ENCODE measurements at places on chromosomes 3 and 15. TPM values are rescaled to one million over a fixed set of nuclear protein-coding genes. Genes with fewer than 3 reads are reported as not detected.

GRCh38 chr3:159499031-159499793 is 489.4 kb upstream of the IL12A start:
- no peak overlapping the region for H3K27ac ChIP-seq
- no peak overlapping the region for H3K4me3 ChIP-seq
- DNase-seq = no peak
- no peaks in the 10 kb centered on the region for H3K27me3 ChIP-seq
- H3K4me1 ChIP-seq = no peaks in the 10 kb centered on the region

- no peaks in the 10 kb centered on the region for H3K27me3 ChIP-seq
- H3K27ac ChIP-seq = no peak overlapping the region
- DNase-seq = no peak
- no peaks in the 10 kb centered on the region for H3K36me3 ChIP-seq
Measured at GRCh38 chr3:46395210-46395661, 11.6 kb downstream of the CCR5AS start.

GRCh38 chr3:157404381-157404780 is 32.3 kb upstream of the PTX3 start:
- DNase-seq = no peak
- H3K36me3 ChIP-seq = no peaks in the 10 kb centered on the region
- H3K27ac ChIP-seq = no peak overlapping the region
- H3K27me3 ChIP-seq = no peaks in the 10 kb centered on the region
- no peak overlapping the region for H3K4me3 ChIP-seq

GRCh38 chr15:52069559-52069958 is 43.0 kb downstream of the BCL2L10 start:
- no peak for DNase-seq
- H3K27ac ChIP-seq = no peak overlapping the region
- no peaks in the 10 kb centered on the region for H3K4me1 ChIP-seq
- H3K4me3 ChIP-seq = no peak overlapping the region
- H3K36me3 ChIP-seq = no peaks in the 10 kb centered on the region

DNA sequence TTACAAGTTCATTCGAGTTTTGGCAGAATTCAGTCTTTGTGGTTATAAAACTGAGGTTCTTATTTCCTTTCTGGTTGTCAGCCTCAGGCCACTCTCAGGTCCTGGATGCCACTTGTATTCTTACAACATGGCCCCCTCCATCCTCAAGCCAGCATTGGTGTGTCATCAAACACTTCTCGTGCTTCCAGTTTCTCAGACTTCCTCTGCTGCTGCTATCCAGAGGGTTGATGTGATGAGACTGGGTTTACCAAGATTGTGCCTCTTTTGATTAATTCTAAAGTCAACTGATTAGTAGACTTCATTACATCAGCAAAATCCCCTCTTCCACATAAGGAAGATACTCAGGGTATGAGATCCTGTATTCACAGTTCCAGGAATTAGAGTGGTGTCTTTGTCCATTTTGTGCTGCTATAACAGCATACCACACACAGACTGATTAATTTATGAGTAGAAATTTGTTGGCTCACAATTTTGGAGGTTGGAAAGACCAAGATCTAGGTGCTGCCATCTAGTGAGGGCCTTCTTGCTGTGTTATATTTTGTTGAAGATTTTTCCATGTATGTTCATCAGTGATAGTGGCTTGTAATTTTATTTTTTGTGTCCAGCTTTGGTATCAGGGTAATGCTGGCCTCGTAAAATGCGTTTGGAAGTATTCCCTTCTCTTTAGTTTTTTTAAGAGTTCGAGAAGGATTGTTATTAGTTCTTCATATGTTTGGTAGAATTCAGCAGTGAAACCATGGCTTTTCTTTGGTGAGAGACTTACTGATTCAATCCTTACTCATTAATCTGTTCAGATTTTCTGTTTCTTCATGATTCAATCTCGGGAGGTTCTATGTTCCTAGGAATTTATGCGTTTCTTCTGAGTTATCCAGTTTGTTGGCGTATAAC is 11.1 kb downstream of the LRCH3 start:
- peaks cover 22% of the 10 kb centered on the region for H3K4me1 ChIP-seq
- no peaks in the 10 kb centered on the region for H3K27me3 ChIP-seq
- no peak for DNase-seq
- no peak overlapping the region for H3K4me3 ChIP-seq
- H3K36me3 ChIP-seq = no peaks in the 10 kb centered on the region
- H3K27ac ChIP-seq = no peak overlapping the region

- H3K27ac ChIP-seq = no peak overlapping the region
- no peak for DNase-seq
- H3K27me3 ChIP-seq = peaks cover 3% of the 10 kb centered on the region
- no peaks in the 10 kb centered on the region for H3K4me1 ChIP-seq
- H3K36me3 ChIP-seq = no peaks in the 10 kb centered on the region
Measured at GRCh38 chr3:151479452-151479851, 18.6 kb upstream of the IGSF10 start.

DNA sequence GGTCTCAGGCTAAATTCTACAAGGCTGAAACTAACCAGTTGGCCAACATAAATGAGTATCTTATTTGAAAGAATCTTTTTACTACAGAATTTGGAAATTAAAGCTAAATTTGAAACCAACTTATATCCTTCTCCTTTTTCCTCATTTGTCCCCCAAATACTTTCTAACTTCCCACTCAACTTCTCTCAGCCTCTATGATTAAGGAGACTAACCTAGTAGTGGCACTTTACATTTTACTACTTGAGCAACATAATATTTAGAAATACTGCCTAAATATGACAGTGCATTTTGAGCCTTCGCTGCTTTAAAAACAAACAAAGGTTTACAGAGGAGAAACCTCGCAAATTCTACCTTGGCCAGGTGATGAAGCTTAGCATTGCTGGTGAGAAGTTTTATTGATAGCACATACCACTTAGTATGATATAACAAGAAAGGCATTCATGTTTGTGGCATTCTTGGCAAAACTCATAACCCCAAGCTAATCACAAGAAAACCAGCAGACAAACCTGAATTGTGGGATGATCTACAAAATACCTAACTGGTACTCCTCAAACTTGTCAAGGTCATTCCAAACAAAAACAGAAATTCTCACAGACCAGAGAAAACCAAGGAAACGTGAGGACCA is 432.1 kb upstream of the CFAP20DC start:
- no peaks in the 10 kb centered on the region for H3K4me1 ChIP-seq
- no peaks in the 10 kb centered on the region for H3K27me3 ChIP-seq
- H3K36me3 ChIP-seq = no peaks in the 10 kb centered on the region
- H3K4me3 ChIP-seq = no peak overlapping the region
- DNase-seq = no peak

GRCh38 chr15:42036112-42036905 is 15.5 kb upstream of the PLA2G4E start:
- H3K36me3 ChIP-seq = no peaks in the 10 kb centered on the region
- peaks cover 6% of the 10 kb centered on the region for H3K4me1 ChIP-seq
- H3K27me3 ChIP-seq = no peaks in the 10 kb centered on the region
- H3K4me3 ChIP-seq = no peak overlapping the region
- no peak overlapping the region for H3K27ac ChIP-seq
- DNase-seq = no peak

GRCh38 chr3:49339941-49340800 is at the start of gene USP4:
Gene USP4, minus strand, starts transcription at chr3:49340053. Its CDS starts 29 bp downstream, at chr3:49340024.
- H3K27me3 ChIP-seq = no peaks in the 10 kb centered on the region
- H3K4me3 ChIP-seq = peak within 1 kb of the TSS; percentile 79
- peaks cover 51% of the 10 kb centered on the region for H3K4me1 ChIP-seq
- peaks cover 17% of the 10 kb centered on the region for H3K36me3 ChIP-seq

- H3K4me1 ChIP-seq = peaks cover 9% of the 10 kb centered on the region
- H3K36me3 ChIP-seq = no peaks in the 10 kb centered on the region
- DNase-seq = no peak
- no peak overlapping the region for H3K4me3 ChIP-seq
Measured at GRCh38 chr3:100120012-100120411, 5.7 kb upstream of the FILIP1L start.

- H3K27me3 ChIP-seq = no peaks in the 10 kb centered on the region
- DNase-seq = no peak
- H3K36me3 ChIP-seq = no peaks in the 10 kb centered on the region
Measured at GRCh38 chr15:64828985-64829384, 3.5 kb upstream of the PIF1 start.

- no peaks in the 10 kb centered on the region for H3K4me1 ChIP-seq
- no peak overlapping the region for H3K27ac ChIP-seq
- DNase-seq = no peak
- no peak overlapping the region for H3K4me3 ChIP-seq
- H3K27me3 ChIP-seq = no peaks in the 10 kb centered on the region
- no peaks in the 10 kb centered on the region for H3K36me3 ChIP-seq
Measured at GRCh38 chr3:43797794-43798193, 107.1 kb downstream of the ABHD5 start.

- no peaks in the 10 kb centered on the region for H3K27me3 ChIP-seq
- H3K4me3 ChIP-seq = no peak overlapping the region
- H3K36me3 ChIP-seq = no peaks in the 10 kb centered on the region
- no peaks in the 10 kb centered on the region for H3K4me1 ChIP-seq
- DNase-seq = no peak
Measured at GRCh38 chr3:26438325-26438940, 184.1 kb upstream of the LRRC3B start.

DNA sequence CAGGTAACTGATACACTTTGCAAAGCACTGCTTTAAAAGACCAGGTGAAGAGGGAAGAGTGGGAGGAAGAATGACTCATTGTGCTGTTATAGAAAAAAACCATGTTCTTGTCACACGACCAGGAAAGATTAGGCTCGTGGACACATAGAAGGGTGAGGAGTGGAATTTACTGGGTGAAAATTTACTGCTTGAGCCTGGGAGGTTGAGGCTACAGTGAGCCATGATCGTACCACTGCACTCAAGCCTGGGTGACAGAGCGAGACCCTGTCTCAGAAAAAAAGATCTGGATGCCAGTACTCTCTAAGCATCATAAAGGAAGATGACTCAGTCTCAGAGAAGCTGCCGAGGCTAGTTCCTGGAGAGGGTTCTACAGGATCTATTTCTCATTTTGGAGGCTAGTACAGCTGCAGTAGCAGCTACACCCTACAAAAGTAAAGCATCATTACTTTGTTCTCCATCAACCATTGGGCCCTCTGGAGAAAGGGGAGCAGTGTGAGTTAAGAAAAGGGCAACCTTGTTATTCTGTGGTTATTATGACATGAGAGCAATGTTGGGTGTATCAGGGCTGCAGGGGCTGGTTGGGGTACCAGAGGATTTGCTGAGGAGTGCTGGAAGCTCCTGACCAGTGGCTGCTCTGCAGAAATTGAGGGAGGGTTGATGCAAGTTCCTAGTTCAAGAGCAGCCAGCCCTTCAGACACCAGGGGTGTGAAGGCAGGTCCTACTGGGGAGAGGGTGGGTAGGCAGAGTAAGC is 75.4 kb downstream of the CMTM8 start:
- peaks cover 15% of the 10 kb centered on the region for H3K4me1 ChIP-seq
- no peaks in the 10 kb centered on the region for H3K27me3 ChIP-seq
- DNase-seq = no peak
- H3K4me3 ChIP-seq = no peak overlapping the region

GRCh38 chr15:85545752-85546151 is 165.3 kb downstream of the AKAP13 start:
- no peak overlapping the region for H3K4me3 ChIP-seq
- peak overlapping the region; percentile 14 for H3K27ac ChIP-seq
- DNase-seq = no peak

GRCh38 chr15:98778263-98778959 is 130.1 kb downstream of the IGF1R start:
- DNase-seq = no peak
- H3K4me3 ChIP-seq = no peak overlapping the region
- peaks cover 42% of the 10 kb centered on the region for H3K4me1 ChIP-seq
- H3K36me3 ChIP-seq = no peaks in the 10 kb centered on the region

DNA sequence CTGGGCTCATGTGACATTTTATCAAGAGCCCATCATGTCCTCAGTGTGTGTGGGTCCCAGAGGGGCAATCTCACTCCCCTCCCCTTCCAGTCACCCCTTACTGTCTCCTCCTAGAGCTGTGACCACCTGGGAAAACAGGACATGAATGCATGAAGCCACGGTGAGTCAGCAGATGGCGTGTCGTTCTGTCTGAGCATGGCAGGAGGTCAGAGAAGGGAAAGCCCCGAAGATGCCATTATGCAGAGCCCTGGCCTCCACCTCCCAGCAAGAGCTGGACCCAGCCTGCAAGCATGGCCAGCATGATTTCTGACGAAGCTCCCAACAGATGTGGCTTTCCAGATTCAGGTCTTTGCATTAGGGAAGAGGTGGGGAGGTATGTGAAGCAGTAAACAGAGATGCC is 118.5 kb downstream of the TLE3 start:
- peaks cover 46% of the 10 kb centered on the region for H3K27me3 ChIP-seq
- no peak for DNase-seq
- H3K4me1 ChIP-seq = no peaks in the 10 kb centered on the region
- no peak overlapping the region for H3K27ac ChIP-seq

DNA sequence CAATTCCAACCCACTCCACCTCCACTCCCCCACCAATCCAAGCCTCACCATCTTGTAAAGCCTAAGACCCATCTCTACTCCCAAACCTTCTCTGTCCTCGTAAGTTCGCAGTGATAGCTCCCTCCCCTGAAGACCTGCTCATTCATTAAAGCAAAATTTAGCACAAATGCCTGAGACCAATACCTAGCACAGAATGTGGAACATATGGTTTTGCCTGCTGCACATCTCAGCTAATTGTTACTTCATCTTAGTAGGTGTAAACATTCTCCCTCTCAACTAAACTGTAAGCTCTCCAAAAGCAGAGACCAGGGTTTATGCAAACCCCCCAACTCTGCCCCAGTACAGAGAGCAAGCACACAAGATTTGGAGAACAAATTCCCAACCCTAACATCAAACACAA is 20.5 kb downstream of the DCLK3 start:
- no peak overlapping the region for H3K27ac ChIP-seq
- H3K36me3 ChIP-seq = no peaks in the 10 kb centered on the region
- DNase-seq = no peak
- H3K4me3 ChIP-seq = no peak overlapping the region
- H3K4me1 ChIP-seq = peaks cover 4% of the 10 kb centered on the region

DNA sequence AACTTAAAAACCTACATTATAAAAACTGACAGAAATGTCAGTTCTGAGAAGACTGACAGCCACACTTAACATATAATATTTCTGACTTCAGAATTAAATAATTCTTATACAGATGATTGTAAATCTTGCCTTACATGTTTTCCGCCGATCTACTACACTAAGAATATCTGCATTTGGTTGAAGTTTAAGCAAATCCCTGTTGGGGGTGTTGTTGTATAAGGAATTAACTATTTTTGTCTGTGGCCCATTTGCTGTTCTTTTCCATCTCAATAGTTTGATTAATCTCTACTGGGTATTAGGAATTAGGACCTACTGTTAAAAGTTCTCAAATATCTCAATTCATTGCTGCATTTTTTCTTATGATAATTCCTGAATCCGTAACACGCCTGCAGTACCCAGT is 838.3 kb upstream of the ROBO1 start:
- H3K27ac ChIP-seq = no peak overlapping the region
- H3K36me3 ChIP-seq = no peaks in the 10 kb centered on the region
- no peak overlapping the region for H3K4me3 ChIP-seq
- no peaks in the 10 kb centered on the region for H3K4me1 ChIP-seq

The TLR9 gene
- total RNA-seq = 0.34 TPM

The RTP1 gene
- not detected for total RNA-seq

The CLSTN2 gene
- total RNA-seq = 6.5 TPM

The CELF6 gene
- total RNA-seq = 0.62 TPM

The PLAAT1 gene
- total RNA-seq = 7.4 TPM

The CPB1 gene
- total RNA-seq = 1.7 TPM

The FAM81A gene
- total RNA-seq = 3.2 TPM
